ENCODE measurements at places on chromosomes 6 and 20.

DNA sequence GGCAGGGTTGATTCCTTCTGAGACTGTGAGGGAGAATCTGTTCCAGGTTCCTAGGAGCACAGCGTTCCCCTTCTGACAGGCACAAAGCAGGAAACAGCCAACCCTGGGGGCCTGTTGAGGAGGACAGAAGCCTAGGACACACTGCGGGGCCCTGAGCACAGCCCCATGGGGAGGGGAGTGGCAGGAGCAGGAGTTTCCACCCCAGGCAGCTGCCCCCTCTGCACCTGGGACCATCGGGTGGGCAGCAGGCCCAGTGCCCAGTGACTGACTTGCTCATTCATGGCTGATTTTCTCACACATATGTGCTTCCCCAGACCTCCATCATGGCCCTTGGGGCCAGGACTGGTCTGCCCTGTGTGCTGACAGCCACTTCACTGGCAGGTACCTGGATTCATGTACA lies 6.2 kb upstream of the SLC22A1 start:
- DNase-seq = no peak

GRCh38 chr6:32700391-32701040 lies 34.1 kb upstream of the HLA-DQB1 start:
- peak; percentile 13 for DNase-seq

GRCh38 chr6:41557335-41557734 lies 11.2 kb downstream of the FOXP4 start:
- DNase-seq = no peak

DNA sequence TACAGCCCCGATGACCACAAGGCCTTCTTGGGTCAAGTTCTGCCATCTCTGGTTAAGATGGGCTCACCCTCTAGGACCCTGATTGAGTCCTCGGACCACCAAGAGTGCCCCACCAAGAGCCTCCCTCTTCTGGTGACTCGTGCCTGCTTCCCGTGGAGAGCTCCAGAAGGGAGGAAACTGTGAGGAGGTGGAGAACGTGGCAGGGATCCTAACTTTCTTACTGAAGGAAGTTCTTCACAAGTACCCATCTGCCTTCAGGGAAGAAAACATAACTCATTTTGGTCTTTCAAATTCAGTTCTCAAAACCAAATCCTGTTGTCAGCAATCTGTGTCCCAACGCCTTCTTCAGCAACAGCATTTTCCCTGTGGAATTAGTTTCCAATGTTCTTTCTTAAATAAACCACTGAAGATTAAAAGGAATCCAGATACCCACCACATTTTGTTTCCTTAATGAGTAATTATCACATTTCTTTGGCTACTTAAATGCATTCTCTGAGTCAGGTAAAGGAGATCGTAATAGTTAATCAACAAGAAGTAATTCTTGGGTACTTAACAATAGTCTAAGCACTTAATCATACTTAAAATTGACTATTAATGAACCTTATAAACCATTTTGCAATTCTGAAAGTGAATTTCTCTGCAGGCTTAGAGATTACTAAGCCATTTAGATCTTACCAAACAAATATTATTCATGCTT lies 185.8 kb upstream of the SGK1 start:
- no peak for DNase-seq
